ENCODE measurements at places on chromosomes 1 and 21.

GRCh38 chr1:172756024-172756423 is 97.1 kb downstream of the FASLG start:
- no peak for DNase-seq

GRCh38 chr21:28773036-28773435 is 219.6 kb downstream of the LTN1 start:
- no peak for DNase-seq

- DNase-seq, result no peak
Observed at GRCh38 chr1:82634266-82634665, 833.5 kb downstream of the ADGRL2 start.

- no peak for DNase-seq
Observed at GRCh38 chr1:113980110-113980509, 836 bp downstream of the OLFML3 start.

GRCh38 chr1:204647114-204647804 is 38.3 kb downstream of the LRRN2 start:
- peak; percentile 26 for DNase-seq

DNA sequence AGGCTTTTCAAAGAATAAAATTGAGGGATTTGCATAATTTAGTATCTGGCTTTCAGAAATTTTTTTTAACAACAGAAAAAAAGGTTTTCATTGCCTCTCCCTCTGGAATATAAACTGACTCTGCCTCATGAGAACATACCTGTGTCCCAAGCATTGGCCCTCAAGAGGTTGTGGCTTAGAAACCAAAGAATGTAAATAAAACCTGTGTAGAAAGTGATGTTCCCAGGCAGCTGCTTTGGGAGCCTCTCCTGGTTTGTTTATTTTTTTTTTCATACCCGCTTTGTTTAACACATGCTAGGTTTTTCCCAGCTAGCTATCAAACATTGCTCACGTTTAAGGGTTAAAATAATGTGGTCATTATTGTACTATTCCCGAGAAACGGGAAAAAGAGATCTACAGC is 40.5 kb upstream of the IFNAR2 start:
- DNase-seq, result no peak

GRCh38 chr1:208204779-208205178 is 39.4 kb downstream of the PLXNA2 start:
- no peak for DNase-seq

GRCh38 chr1:168714012-168714411 is 15.0 kb downstream of the DPT start:
- DNase-seq, result no peak

DNA sequence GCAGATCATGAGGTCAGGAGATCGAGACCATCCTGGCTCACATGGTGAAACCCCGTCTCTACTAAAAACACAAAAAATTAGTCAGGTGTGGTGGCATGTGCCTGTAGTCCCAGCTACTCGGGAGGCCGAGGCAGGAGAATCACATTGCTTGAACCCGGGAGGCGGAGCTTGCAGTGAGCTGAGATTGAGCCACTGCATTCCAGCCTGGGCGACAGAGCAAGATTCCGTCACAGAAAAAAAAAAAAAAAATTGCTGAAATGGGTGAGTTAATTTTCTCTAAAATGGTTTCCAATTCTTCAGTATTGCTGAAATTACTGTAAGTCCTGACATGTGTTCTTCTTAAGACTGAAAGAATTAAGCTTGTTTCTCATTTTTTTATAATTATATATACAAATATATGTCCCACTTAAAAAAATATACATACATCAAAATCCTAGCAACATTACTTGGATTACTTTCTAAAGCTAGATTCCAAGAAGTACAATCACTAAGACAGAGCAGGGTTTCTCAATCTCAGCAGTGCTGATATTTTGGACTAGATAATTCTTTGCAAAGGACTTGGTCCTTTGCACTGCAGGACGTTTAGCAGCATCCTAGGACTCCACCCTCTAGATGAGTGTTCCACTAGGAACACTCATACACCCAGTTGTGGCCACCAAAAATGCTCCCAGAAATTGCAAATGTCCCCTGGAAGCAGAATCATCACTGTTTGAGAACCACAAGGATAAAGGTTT is 24.8 kb downstream of the ZNHIT6 start:
- DNase-seq, result no peak

DNA sequence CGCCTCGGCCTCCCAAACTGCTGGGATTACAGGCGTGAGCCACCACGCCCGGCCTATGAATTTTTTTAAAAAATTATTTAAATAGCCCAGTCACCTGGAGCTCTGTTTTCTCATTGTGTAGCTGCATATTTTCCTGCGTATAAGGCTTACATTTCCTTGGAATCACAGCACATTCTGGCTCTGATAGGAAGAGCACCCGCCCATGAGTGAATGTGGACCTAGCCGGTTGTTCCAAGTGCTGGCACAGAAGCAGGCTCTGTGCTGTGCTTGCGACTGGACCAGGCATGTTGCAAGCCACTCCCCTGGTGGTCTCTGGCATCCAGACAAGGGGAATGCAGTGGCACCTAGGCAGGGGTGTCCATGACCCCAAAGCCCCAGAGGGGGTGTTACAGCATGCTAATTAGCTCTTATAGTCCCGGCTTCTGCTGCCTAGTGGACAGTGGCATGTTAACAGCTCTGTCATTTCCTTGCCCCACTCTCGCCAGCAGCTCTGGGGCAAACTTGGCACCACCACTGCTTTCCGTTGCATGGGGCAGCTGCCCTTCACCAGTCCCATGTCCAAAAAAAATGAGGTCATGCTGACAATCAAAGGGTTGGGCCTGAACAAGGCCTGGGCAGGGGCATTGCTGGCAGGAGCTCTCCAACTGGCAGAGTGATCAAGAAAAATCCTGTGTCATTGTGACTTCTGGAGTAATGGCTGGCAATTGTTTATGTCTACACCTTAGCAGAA is 5.2 kb upstream of the VTCN1 start:
- DNase-seq, result no peak

DNA sequence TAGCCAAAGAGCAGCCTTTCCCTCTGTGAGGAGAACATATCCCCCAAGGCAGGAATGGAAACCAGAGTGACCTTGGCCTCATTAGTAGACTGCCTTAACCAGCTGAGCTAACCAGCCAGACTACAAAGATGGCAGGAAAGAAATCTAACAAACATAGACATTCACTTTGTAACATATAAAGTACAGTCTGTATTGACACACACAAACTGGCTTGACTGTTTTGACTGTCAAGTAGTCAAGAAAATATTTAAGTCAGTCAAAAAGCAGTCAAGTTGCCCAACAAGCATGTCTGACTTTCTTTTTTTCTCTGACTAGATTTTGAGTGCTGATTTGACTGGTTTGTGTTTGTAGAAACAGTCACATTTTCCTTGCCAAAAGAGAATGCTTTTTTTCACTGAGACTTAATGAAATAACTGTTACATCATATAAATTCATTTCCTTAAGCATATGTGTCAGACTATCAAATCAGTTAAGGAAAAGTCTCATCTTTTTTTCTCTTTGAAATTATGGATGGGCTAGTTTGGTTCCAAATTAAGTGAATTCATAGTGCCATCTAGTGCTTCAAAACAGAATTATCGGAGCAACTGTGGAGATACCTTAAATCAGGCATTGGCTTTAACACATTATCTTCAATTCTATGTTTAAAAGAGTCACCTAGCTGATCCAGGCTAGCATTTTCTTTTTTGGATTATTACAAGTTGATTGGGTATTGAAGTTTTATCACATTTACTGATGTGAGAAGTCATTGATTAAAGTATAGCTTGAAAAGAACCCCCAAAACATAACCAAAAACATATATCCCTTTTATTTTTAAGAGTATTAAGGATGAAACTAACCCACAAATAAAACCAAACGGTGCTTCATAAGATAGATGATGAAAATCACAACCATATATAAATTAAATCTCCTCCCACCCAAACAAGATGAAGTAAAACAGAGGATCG is 75.0 kb downstream of the ATP6V1G3 start:
- peak; percentile 70 for DNase-seq

DNA sequence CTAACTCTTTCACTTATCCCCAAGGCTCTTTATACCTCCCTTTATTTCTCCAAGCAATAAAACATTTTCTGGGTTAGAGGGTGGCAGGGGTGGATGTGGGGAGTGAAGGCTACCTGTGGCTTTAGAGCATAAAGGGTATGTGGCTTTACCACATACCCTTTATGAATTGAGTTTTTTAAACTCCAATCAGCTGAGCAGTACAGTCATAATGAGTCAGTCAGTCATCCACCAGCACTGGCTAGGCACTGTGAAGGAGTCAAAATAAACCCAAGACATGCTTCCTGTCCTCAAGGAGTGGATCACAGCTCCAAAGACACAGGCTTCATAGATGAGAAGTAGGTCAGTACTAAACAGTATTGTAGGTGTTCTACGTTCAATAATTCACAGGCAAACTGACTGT is 2.6 kb upstream of the TDRD10 start:
- DNase-seq, result no peak

DNA sequence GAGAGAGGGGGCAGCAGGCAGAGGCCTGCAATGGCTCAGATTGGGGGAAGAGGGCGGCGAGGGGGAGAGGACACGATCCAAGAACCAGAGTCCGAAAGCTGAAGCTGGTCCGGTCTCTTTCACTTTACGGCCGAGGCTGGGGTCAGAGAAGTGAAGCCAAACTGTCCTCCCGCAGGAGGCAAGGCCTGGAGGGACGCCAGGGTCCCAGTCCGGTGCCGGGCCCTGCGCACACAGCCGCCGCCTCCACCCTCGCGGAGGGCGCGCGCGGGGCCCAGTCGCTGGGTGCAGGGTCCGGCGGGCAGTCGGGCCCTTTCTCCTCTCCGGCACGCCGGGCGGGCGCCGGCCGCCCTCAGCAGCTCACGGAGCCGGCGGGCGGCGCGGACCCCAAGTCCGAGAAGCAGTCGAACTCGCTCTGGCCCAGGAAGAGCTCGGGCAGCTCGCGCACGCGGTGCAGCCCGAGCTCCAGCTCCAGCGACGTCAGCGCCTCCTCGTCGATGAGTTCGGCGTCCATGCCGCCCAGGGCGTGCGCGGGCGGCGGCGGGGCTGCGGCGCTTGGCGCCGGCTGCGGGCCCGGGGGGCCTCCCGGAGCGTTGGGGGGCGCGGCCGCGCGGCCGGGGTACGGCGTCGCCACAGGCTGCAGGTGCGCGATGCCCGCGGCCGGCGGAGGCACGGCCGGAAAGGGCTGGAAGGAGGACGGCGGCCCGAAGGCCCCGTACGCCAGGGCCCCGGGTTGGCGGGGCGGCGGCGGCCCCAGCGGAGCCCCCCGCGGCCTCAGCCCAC is 749 bp downstream of the CITED4 start:
- no peak for DNase-seq

- DNase-seq, result no peak
Observed at GRCh38 chr1:11513681-11514080, 34.7 kb downstream of the DISP3 start.

GRCh38 chr1:218462587-218462986 is 117.5 kb downstream of the TGFB2 start:
- DNase-seq, result no peak

DNA sequence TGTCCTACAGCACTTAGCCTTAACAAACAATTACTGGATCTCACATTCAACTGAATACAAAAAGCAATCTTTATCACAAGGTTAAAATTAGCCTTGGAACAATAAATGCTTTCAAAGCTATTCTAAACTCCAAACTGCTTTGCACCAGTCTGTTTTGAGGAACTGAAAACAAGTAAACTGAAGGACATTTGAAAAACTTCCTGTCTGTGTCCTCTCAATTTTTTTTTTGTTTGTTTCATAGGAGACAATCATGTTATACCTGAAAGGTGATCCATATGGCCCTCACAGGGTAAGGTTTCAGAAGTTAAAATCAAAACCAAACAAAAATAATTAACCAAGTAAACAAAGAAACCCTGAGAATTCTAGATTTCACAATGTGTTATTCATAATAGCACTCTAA is 459.1 kb downstream of the DPYD start:
- peak; percentile 43 for DNase-seq

GRCh38 chr1:12386130-12386529 is 156.3 kb downstream of the VPS13D start:
- DNase-seq, result no peak

GRCh38 chr1:23793861-23794731 is 3.2 kb downstream of the LYPLA2 start:
- DNase-seq, result no peak

- no peak for DNase-seq
Observed at GRCh38 chr1:100627054-100627716, 89.2 kb downstream of the GPR88 start.

DNA sequence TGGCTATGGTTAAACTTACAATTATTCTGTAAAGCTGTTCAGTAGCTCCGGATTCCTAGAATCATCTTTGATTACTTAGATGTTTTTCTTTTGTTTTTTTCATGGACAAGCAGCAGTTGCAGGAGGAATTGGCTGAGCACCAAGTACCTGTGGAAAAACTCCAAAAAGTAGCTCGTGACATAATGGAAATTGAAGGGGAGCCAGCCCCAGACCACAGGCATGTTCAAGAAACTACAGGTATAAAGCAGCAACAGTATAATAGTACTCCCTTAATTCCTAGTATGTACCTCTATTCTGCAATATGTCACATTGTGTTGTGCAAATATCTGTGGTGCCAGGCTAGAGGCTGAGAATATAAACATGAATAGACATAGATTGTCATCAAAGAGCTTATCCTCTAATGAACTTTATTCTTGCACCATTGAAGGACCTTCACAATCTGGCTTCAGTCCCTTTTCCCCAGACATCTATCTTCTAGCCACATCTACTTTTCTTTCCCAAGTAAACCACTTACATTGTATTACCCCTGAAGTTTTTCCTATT is 132.3 kb upstream of the BMP8A start:
- DNase-seq, result no peak

GRCh38 chr1:175824079-175824478 is 80.7 kb upstream of the TNR start:
- peak; percentile 55 for DNase-seq

DNA sequence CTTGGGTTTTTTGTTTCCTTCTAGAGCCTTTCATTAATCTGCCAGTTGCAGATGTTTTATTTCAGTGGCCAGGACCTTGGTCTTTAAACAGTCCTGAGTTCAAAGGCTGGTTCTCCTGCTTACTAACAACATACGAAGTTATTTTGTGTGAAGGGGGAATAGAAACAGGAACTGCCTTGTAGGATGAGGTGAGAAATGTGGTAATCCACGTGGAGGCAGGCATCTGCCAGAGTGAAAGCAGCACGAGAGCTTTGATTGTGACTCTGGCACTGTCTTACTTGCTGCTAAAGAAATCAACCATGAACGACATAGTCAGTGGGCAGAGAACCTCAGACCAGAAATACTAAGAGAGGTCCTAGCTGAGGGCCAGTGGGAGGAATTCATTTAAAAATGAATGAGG is 30.4 kb downstream of the TMEM63A start:
- peak; percentile 64 for DNase-seq

GRCh38 chr1:155485222-155485621 is 77.4 kb downstream of the ASH1L start:
- no peak for DNase-seq

- no peak for DNase-seq
Observed at GRCh38 chr1:235399661-235400060, 32.4 kb downstream of the TBCE start.

Data from NAMALWA (cell line).